Stimulated activated CD8-positive, alpha-beta memory T cell treated with anti-CD3 and anti-CD28 coated beads, Interleukin-2, amount 100 ng/mL, for 1 hour (primary cell): ENCODE measurements at places on chromosomes 1 and 21.

GRCh38 chr1:39088658-39089057 lies 62.5 kb downstream of the NDUFS5 start:
- DNase-seq, result no peak

GRCh38 chr1:68814067-68814466 lies 317.2 kb upstream of the DEPDC1 start:
- no peak for DNase-seq

DNA sequence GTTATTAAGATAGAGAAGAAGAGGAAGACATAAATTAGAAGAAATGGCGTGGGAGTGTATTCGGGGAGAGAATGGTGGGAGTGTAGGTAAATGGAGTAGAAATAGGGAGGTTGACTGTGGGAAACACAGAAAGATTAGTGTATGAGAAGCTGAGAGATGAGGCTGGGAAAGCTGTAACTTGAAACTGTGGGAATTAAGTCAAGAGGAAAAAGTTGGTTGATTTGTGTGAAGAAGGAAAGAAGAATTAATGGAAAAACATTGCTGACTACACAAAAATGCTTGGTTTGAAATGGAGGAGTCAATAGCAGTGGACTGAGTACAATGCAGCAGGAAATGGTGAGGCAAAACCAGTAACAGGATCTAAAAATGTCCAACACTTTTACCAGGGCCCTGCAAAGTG lies 448.3 kb downstream of the PTPRC start:
- no peak for DNase-seq

DNA sequence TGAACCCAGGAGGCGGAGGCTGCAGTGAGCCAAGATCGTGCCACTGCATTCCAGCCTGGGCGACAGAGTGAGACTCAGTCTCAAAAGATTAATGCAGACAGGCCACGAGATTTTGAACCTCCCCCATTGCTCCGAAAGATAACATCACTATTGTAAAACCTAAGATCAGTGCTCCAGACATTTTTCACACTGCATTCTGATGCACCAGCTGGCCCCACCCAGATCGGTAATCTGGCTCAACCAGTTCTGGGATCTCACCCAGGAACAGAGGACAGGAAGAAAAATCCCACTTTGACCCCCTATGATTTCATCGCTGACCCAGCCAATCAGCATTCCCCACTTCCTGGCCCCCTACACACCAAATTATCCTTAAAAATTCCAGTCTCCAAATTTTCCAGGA lies 10.7 kb upstream of the CSRP1 start:
- DNase-seq, result no peak
